Esophagus squamous epithelium (tissue), 5 donors: ENCODE measurements at places on chromosomes 12 and 14.

DNA sequence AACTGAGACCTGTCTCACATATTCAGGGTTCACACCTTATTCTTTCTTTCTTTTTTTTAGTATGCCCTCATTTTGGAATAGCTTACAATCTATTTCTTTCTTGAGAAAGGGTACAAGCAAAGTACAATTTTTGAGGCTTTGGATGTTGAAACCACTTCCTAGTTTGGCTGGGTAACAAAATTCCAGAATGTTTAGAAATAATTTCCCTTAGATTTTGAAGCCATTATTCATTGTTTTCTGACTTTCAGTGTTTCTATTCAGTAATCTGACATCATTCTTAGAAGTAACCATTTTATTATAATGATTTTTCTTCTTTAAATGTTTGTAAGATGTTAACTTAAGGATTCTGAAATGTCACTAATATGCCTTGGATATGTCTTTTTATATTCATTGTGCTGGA, 28.2 kb downstream of the ST8SIA1 start:
- no peak for DNase-seq

DNA sequence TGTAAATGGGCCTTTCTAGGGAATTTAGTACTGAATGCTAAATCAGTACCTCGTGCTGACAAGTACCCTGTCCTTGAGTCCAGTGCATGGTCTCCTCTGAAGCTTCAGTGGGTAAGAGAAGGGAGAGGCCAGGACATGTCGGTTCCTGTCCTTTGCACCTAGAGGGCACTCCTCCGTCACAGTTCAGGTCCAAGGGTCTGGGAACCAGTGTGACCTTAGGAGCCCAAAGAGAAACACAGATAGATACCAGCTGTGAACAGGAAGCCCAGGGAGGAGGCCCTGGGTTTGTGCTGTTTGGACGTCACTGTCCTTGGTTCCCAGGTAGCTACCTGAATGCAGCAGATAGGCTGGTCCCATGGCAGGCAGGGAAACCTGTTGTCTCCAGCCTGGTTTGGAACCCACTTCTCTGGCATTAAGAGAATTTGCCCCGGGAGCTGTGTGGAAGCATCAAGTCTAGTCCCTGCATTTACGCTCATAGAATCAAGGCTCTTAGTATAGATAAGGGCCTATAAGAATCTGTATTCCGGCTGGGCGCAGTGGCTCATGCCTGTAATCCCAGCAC, 3.9 kb upstream of the FGF23 start:
- no peak for DNase-seq

DNA sequence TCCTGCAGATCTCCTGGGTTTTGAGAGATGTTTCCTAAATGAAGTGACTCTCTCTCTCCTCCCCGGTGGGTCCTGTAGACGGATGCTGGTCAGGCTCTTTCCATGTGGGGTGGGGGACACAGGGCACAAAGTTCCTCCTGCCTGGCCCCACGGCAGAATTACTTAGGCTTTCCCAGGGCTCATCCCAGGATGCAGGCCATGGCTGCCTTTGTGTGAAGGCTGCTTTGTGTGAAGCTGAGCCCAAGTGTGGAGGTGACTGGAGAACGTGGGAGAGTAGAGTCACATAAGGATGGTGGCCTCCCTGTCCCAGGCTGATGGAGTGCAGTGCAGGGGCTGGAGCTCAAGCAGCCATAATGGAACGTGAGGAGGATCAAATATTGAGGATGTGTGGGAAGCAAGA, 200.2 kb downstream of the ADGRD1 start:
- no peak for DNase-seq

- DNase-seq = no peak
Measured at GRCh38 chr14:56002876-56003625, 115.2 kb upstream of the PELI2 start.
